ENCODE measurements at places on chromosomes 3 and 15.

GRCh38 chr3:114411811-114412803 lies 118.3 kb downstream of the TIGIT start:
- peak; percentile 43 for DNase-seq

- no peak for DNase-seq
These were observed 27.0 kb downstream of the PEAK1 start for GRCh38 chr15:77392762-77393470.

GRCh38 chr3:154844863-154845262 lies 235.3 kb upstream of the MME start:
- DNase-seq, result no peak

DNA sequence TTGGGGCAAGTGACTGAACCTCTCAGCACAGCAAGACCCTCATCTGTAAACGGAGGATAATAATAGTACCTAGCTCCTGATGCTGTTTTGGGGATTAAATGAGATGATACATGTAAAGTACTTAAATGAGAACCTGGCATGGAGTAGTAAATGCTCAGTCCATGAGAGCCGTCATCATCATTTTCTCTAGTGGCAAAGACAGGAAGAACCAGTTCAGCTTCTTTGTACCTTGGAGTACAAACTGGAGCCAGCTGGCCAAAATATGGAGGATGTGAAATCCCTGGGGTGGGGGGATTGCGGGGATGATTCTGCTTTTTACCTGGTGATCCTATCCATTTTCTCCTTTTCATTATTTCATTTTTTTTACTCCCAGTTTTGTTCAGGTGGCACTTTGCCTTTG lies 204.2 kb upstream of the LRRN1 start:
- DNase-seq, result no peak

GRCh38 chr3:65334045-65334665 lies 646.4 kb upstream of the ADAMTS9 start:
- no peak for DNase-seq

DNA sequence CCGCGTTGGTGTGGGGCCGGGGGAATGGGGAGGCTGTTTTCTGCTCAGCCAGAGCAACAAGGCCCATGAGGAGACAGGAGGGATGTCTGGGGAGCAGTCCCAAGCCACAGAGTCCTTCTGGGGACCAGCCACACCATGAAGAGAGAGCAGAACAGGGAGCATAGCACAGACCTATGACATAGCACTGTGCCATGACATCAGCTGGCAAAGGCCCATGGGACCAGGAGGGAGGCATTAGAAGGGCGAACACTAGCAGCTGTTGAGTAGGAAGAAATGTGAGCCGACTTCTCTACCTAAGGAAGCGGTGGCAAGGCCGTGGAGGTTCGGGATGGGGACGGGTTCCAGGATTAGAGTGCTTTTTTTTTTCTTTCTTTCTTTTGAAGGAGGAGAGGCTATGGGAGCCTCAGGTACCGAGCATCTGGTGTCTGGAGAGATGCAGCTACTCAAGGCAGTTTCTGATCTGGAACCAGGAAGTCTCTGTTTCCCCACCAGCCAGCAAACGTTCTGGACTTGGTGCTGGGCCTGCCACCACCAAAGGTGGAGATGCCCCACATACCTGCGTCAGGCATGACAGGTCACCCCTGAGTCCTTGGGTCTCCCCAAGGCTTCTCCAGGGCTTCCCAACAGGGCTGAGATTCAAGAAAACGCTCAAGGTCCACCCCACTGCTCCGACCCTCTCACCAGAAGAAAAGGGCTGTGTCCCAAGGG lies 77.3 kb upstream of the CGNL1 start:
- no peak for DNase-seq

- DNase-seq, result no peak
These were observed 420.9 kb upstream of the NECTIN3 start for GRCh38 chr3:110650741-110651140.

GRCh38 chr3:11719406-11720303 lies 75.9 kb upstream of the VGLL4 start:
- peak; percentile 82 for DNase-seq

- no peak for DNase-seq
These were observed 135.1 kb upstream of the SEMA6D start for GRCh38 chr15:47582233-47582632.

GRCh38 chr3:141129541-141130011 lies 78.4 kb downstream of the SPSB4 start:
- DNase-seq, result no peak
